Activated T-cell treated with anti-CD3 and anti-CD28 coated beads, Interleukin-2, amount 50 U/mL, for 4 hours (primary cell): ENCODE measurements at places on chromosomes 5 and 9.
A peak's percentile ranks its signal among the peaks of the same experiment; 100 is the strongest.

GRCh38 chr5:177511181-177511580 lies 1.6 kb upstream of the DOK3 start:
- no peak for DNase-seq

DNA sequence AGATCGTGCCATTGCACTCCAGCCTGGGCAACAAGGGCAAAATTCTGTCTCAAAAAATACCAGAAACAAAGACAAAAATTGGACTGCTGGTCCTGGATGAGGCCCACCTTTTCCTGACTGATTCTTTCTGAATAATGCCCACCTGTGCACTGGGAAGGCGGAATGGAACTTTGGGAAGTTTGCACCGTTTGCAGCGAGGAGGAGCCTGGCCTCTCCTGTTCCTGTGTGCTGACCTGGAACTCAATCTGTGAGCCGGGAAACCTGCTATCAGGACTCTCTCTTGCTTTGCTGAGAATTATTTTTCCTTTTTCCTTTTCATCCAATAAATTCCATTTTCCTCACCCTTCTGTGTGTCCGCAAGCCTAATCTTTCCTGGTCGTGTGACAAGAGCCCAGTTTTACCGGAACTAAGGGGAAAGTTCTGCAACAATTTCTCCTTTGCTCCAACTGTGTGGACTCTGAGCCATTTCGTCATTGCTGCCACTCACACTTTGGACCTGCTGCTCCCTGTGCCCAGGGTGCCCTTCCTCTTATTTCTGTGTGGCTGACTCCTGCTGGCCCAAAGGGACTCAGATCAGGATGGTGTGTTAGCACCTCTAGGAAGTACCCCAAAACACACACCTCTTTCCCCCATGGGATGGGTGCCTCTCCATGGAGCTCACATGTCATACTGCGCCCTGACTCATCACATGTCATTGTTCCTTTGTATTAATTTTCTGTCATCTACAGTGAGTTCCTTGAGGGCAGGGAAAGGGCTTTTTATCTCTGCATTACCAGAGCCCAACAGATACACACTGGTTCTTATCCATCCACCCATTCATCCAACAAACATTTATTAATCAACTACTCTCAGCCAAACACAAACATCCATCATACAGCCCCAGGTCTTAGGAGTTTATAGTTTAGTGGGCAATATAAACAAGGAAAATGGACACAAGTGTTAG lies 4.7 kb upstream of the GLRX start:
- no peak for DNase-seq

DNA sequence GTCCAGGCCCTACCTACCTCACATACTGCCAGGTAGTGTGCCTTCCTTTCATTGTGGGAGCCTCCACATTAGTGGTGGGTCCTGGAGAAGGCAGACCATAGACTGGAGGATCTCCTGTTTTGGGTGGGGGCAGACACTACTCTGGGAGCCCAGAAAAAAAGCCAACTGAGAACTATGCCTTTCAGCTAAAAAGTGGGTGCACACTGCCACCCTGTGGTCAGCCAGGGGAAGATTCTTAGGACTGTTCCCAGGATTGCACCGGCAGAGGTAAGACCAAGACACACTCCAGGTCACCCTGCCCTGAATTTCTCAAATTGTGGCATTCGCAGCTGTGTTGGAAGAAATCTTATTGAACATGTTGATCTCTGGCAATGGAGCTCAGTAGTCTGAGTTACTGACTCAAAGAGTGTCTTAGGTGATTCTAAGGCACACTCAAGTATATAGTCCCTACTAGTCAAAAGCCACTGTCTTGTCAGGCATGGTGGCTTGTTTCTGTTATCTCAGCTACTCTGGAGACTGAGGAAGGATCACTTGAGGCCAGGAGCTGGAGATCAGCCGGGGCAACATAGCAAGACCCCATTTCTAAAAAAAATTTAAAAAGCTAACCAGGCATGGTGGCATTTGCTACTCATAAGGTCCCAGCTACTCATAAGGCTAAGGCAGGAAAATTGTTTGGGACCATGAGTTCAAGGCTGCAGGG lies 3.6 kb downstream of the SIGMAR1 start:
- peak; percentile 73 for DNase-seq

GRCh38 chr5:62132276-62132675 lies 173.7 kb upstream of the KIF2A start:
- no peak for DNase-seq

GRCh38 chr5:24817966-24818365 lies 173.2 kb upstream of the CDH10 start:
- no peak for DNase-seq
